ENCODE measurements at places on chromosomes 5 and 9.

GRCh38 chr5:1772634-1773033 is 27.0 kb downstream of the MRPL36 start:
- peak; percentile 8 for DNase-seq

DNA sequence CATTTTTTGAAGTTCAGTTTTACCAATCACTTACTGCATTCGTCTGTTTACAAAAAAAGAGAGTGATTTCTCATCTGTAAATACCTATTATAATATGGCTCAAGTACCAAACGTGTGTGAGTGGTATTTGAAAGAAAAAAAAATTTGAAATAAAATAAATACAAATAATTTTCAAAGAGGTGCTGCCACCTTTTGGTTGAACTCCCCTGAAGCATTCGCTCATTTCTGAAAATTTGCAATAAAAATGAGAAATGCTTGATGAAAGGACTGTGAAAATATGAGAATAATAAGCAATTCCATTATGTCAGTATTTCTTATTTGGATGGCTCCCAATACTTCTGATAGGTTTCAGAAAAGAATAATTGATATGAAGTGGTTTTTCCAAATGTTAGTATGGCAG is 409.9 kb downstream of the CTNND2 start:
- DNase-seq, result peak; percentile 2

GRCh38 chr5:175573493-175574269 is 84.2 kb upstream of the HRH2 start:
- no peak for DNase-seq

GRCh38 chr9:83707518-83707767 is 315 bp downstream of the UBQLN1 start:
- DNase-seq, result peak; percentile 88

GRCh38 chr5:105677291-105677690 is 1993.4 kb downstream of the EFNA5 start:
- no peak for DNase-seq

GRCh38 chr9:129363216-129363873 is 185.3 kb upstream of the IER5L start:
- no peak for DNase-seq

DNA sequence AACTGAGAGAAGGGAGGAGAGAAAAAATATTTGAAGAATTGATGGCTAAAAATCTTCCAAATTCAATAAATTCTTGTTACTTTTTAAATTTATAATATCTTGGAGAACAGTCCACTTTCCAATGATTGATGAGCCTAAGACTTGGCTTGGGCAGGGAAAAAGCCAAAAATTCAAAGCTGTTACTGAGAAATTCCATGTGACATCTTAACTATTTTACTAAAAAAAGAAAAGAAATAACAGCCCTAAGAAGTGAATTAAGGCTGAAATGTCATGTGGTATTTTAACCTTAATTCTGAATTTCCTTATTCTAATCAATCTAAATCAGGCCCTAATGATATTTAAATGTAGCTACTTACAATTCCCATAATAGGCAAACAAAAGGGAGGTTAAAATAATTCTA is 53.4 kb downstream of the CETN3 start:
- DNase-seq, result no peak

GRCh38 chr5:145996135-145996534 is 59.8 kb downstream of the SH3RF2 start:
- DNase-seq, result no peak

- DNase-seq, result peak; percentile 15
These were observed 116.5 kb upstream of the DAPK1 start for GRCh38 chr9:87381050-87381711.

GRCh38 chr9:132166599-132166998 is 4.7 kb downstream of the NTNG2 start:
- DNase-seq, result peak; percentile 31

- DNase-seq, result no peak
These were observed 195.5 kb downstream of the DRD1 start for GRCh38 chr5:175248416-175248905.

DNA sequence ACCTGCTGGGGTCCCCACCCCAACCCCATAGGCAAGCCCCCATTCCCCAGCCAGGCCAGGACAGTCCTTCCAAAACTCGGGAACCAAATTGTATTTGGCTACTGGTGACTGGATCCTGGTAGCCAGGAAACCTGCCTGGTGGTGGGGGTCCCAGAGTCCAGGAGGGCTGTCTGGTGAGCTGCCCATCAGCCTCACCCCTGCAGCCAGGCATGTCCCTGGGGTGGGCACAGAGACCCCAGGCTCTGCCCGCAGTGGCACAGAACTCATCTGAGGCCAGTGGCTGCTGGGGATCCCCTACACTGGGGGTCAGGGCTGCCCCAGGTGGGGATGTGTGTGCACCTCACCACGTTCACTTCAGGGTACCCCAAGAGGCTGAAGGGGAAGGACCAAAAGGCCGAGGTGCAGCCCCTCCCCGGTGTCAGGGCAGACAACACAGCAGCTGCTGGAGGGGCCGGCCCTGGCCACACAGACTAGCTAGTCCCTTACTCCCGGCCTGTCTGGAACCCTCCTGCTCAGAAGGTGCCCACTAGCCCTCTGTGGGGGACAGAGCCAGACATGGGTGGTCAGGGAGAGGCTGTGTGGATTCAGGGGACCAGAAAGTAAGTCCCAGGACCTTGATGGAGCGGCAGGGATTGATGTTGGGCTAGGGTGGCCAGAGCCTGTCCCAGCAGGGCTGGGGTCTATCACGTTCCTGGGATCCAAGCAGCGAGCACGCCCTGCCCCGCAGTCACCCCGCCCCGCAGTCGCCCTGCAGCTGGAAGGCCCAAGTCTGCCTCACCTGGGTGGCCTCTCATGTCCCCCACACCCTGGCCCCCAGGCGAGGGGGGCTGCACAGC is 91.5 kb downstream of the KCNT1 start:
- DNase-seq, result no peak

DNA sequence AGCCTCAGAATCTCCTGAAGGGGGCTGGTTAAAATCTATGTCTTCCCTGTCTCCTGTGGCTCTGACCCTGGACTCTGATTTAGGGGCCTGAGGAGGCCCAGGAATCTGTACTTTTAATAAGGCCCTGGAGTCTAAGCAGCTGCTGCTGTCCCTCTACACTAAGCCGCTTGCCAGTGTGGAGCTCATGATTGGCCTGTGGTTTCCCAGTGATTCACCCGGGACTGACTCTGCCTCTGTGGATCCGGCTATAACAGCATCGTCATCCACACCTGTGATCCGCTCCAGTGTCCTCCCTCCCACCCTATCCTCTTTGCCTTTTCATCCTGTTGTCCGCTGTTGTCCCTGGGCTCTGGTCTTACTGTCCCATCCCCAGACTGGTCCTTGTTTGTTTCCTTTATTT is 3.7 kb downstream of the SLC31A2 start:
- DNase-seq, result peak; percentile 54

DNA sequence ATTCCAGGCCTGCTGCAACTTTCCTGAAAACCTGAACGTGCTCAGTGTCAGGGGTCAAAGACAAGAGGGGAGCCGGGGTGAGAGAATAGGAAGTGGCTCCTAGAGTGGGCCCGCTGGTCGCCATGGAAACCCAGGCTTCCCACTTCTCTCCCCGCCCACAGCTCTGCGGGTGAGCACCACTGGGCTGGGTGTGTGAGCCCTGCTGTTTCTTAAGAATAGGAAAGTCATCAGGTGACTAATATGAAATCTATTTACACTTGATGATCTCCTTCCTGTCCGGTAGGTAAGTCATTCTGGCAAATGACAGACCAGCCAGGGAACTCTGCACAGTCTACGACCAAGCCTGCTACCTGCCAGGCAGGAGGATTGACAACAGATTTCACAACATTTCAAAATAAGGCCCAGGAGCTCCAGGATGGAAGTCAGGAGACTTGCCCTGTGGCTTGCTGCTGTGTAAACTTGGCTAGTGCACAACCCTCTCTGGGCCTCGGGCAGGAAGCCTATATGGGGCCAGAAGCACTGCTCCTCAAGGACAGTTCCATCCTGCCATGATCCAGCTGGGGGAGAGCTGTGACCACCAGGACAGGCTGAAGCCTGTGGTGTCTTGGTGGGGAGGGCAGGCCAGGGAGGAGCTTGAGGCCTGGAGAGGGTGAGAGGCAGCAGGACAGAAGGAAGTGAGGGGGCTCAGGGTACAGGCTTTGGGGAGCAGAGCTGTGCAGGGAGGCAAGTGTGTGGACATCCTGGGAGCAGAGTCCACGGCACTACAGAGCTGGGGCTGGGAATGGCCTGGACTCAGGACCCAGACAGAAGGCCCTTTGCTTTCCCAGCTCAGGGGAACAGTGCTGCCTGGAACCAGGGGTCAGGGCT is 60.6 kb downstream of the SHB start:
- peak; percentile 93 for DNase-seq
